ENCODE measurements at places on chromosomes 7 and 10. TPM values are rescaled to one million over a fixed set of nuclear protein-coding genes. Genes with fewer than 3 reads are reported as not detected.

SPOCK2 gene
- not detected for total RNA-seq

HECW1 gene
- total RNA-seq: 4.8 TPM

GPRIN2 gene
- not detected for total RNA-seq

DNA sequence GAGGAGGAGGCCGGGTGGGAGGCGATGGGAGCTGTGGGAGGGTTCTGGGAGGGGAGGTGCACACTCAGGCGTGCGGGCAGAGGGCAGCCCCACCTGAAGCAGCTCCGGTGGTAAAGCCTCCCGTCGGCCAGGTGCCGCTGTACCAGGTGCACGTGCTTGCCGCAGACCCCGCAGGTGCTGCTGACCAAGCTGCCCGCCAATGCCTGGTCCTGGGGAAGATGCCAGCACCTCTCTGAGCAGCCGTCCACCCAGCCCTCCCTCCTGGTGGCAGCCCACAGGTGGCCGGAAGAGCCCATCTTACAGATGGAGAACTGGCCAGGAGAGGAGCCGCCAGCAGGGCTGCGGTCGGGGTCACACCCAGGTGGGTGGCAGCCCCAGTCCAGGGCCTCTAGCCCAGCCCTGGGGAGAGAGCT, 12.6 kb downstream of the MICALL2 start:
- DNase-seq: no peak

GRCh38 chr7:42527004-42527403, 290.0 kb upstream of the GLI3 start:
- DNase-seq: peak; percentile 3

- no peak for DNase-seq
These were observed 282.4 kb downstream of the SORCS3 start for GRCh38 chr10:104923501-104923900.

- no peak for DNase-seq
These were observed 249.9 kb downstream of the LRMDA start for GRCh38 chr10:75681334-75681733.

GRCh38 chr7:134935701-134936100, 50.6 kb upstream of the AGBL3 start:
- DNase-seq: peak; percentile 82

DNA sequence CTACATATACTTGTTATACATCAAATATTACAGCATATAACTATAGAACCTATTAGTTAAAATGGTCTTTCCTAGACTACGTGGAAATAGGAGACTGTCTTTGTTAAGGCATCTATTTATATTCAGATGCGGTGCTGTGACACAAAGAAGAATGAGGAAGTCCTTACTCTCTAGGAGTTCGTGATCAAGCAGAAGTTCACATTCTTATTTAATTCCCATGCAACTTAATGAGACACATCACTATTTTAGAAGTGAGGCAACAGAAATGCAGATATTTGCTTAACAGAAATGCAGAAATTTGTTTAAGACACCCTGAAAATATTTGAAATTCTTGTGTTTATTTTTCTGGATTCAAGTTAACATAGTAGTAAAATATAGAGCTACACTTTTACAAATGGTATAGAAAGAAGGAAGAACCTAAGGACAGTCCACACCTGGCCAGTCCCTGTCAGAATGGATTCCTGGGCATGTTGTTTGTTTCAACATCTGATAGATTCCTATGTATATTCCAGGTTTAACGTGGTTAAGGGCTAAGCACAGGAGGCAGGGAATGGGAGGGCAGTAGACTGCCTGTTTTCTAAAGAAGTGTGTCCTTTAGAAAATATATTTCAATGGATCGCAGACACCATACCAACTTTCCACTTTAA, 70.6 kb upstream of the NXPH1 start:
- DNase-seq: no peak

GRCh38 chr10:129605986-129606518, 139.0 kb downstream of the MGMT start:
- DNase-seq: no peak

DNA sequence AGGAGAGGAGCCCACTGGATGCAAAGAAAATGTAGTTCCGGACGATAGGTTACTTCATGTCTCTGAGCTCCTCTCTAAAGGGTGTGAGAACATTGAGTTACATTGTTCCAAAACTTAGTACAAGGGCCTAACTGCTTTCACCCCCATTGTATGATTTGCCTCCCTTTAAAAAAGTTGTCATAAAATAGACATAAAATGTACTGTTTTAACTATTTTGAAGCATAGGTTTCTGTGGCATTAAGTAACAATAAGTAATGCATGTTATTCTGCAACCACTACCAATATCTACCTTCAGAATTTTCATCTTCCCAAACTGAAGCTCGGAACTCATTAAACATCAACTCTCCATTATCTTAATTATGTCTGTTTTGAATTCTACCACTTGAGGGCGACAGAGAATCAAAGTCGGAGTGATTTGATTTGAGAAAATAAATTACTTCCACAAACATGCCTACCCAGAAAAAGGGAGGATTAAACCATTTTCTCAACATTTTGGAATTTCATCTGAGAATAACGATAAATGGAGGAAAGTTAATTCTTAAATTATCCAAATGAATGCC, 2.7 kb downstream of the IGFBP1 start:
- peak; percentile 63 for DNase-seq

Data from GM23248 (cell line).